ENCODE measurements at places on chromosomes 2 and 18. TPM values are rescaled to one million over a fixed set of nuclear protein-coding genes. Genes with fewer than 3 reads are reported as not detected.

The FANCL gene
- 26.2 TPM for total RNA-seq

The RIT2 gene
- not detected for total RNA-seq

The C18orf54 gene
- total RNA-seq = 2.0 TPM

The FAM228A gene
- 0.58 TPM for total RNA-seq

The GAL3ST2 gene
- not detected for total RNA-seq

The NOL4 gene
- total RNA-seq = not detected

The GTF3C2 gene
- total RNA-seq = 24.5 TPM

The ARID5A gene
- total RNA-seq = 8.3 TPM

The HOXD12 gene
- not detected for total RNA-seq

The TMBIM1 gene
- 180 TPM for total RNA-seq

The VWC2L gene
- not detected for total RNA-seq

The SRD5A2 gene
- not detected for total RNA-seq

The CYP26B1 gene
- 0.51 TPM for total RNA-seq

The ANKRD29 gene
- total RNA-seq = 0.82 TPM

The MALL gene
- 4.4 TPM for total RNA-seq

The AQP12A gene
- not detected for total RNA-seq

The KLHL41 gene
- total RNA-seq = 0.12 TPM
